ENCODE measurements at places on chromosomes 4 and X.
A peak's percentile ranks its signal among the peaks of the same experiment; 100 is the strongest.

DNA sequence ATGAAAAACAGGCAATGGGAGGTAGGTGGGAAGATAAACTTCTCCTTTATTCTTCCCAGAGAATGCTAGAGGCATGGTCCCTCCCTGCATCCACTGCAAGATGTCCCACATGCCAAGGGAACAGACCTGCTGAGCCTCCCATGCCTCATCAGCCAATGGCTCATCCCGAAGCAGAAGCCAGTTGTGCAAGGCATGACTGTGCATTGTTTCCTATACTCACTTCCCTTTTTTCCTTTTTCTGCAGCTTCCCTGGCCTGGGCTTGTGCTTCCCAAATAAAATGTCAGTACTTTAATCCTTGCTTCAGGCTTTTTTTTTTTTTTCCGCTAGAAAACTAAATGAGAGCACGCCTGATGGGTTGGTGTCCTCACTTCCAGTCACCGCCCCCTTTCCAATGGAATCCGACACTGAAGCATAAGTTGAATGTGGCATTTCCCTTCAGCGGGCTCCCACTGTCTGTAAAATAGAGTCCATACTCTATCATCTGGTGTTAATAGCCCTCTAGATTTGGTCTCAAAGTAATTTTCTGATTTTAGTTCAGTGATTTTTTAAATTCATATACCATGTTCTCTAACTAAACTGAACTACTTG, 239.0 kb upstream of the JADE1 start:
- DNase-seq, result no peak

- peak; percentile 66 for DNase-seq
Observed at GRCh38 chr4:2402048-2402842, 16.2 kb downstream of the ZFYVE28 start.

DNA sequence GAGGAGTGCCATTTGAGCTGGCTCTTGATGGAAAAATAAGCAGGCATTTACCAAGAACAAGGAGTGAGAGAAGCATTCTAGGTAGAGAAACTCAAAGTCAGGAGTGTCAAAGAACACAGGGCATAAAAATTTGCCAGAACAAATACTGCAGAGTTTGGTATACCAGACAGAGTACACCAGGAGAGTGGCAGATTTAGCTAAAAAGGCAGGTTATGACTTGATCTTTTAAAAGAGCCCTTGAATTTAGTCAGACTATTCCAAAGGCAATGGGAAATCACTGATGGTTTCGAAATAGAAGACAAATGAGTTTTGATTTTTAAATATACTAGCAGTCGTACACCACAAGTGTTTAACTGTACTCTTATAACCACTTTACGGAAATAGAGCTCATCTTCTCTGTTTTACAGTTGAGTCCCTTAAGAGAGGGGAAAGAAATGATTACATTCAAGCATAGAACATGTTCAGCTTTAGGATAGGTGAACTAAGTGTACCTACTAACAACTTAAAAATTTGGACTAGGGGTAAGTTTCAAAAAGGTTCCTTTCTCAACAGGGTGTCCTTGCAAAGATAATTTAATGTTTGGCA, 10.2 kb downstream of the UBE2D3 start:
- no peak for DNase-seq

GRCh38 chrX:156001667-156002021, 4.1 kb downstream of the IL9R start:
- DNase-seq, result no peak

GRCh38 chr4:4182835-4183568, 43.7 kb downstream of the OTOP1 start:
- DNase-seq, result no peak

- DNase-seq, result no peak
Observed at GRCh38 chr4:76904646-76905190, 6.8 kb upstream of the SOWAHB start.

DNA sequence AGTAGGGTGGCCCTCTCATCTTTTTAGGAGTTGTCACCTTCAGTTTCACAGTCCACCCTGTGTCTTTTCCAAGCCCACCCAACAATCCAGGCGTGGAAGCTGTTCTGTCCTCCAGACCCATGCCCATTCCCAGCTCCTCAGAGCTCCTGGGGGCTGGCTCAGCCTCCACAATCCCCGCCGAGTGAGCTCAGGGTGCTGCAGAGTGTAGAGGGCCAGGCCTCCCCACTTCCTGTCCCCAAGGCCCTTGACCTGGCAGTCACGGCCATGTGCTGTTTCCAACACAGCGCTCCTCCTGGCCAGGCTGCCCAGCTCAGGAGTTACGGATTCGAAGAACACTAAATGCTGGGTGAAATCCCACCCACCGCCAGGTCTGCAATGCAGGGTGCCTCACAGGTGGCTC, 31.8 kb downstream of the PDHA1 start:
- no peak for DNase-seq

DNA sequence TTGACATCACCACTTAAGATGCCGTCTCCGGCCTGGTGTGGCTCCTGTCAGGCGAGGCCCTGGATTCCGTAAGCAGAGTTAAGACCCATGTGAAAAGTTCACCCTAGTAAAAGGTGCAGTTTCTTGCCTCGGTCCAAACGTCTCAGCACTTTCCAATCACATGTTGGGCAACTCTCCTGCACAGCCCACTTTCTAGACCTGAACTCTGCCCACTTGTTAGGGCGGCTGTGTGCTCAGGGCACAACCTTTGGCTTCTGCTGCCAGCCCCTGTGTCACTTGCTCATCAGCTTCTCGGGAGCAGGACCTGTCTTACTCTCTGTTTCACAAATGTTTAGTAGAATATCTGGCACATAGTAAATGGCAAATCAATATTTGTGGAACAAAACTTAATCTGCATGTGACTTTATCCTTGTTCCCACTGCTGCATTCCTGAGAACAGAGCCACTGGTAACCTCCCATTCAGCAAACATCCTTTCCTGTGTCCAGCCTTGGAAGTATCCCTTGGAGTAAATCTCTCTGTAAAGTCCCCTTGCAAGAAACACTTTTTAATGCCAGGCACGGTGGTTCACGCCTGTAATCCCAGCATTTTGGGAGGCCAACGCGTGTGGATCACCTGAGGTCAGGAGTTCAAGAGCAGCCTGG, 38.7 kb upstream of the SH3RF1 start:
- no peak for DNase-seq

DNA sequence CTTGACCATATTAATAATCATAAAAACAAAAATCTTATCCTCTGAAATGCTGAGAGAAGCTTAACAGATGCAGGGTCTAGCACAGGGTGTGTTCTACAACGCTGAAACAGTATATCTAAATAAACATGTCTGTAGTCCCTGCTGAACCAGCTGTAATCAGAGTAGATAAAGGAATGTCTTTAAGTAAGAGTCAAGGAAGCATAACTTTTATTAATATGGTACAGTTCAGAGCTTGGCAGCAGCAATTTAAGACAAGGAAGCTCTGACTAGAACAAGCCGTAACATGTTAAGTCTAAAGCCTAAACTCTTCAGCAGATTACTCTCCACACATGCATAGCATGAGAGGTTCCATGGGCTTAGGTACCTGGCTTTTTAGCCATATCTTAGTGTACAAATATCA, 36.1 kb downstream of the NFKB1 start:
- no peak for DNase-seq

DNA sequence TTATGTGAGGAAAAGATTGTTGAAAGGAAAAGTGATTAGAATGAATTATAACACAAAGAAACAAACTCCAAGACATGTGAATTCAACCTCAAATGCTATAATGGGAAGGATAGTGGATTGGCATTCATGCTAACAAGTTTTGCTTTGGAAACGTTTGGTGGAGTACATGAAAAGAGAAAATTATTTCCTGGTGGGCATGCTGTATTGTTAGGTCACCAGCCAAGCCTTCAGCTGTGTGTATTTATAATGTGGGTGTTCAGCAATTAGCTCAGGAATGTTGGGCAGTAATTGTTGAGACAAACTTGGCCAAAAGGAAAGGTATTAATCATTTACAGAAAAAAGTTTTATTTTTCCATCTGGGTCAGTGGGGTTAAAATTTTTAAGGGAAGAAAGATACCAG, 198.9 kb upstream of the ARSJ start:
- DNase-seq, result no peak

DNA sequence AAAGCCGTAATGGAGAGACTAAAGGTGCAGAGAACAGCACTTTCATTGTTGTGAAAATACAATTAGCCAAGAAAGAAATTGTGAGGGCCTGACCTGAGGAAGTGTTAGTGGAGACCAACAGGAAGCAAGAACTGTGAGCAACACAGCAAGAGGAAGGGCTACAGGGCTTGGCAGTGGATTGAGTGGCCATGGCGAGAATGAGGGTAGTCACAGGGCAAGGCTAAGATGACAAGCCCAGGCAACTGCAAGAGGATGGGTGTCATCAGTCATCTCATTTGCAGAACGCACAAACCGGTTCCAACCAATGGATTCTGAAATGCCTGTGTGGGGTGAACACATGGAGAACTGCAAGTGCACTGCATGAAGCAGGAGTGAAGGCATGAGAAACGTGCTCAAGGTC, 3.6 kb downstream of the SLC10A6 start:
- DNase-seq, result no peak

- DNase-seq, result no peak
Observed at GRCh38 chrX:108464604-108465003, 25.0 kb downstream of the COL4A5 start.

- no peak for DNase-seq
Observed at GRCh38 chr4:166432842-166433241, 559.8 kb downstream of the TLL1 start.
